ENCODE measurements at places on chromosomes 1 and 21.

DNA sequence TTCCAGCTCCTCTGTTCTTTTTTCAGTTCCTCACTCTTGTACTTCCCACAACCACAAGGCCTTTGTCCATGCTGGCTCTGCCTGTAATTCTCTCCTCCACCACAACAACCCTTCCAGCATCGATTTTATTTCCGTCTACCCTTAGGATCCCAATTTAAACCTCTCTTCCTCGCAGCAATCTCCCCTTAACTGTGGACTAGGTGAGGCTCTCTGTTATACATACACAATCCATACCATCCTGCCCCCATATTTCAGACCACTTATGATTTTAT is 90.4 kb upstream of the ZC3H11B start:
- no peak for DNase-seq

DNA sequence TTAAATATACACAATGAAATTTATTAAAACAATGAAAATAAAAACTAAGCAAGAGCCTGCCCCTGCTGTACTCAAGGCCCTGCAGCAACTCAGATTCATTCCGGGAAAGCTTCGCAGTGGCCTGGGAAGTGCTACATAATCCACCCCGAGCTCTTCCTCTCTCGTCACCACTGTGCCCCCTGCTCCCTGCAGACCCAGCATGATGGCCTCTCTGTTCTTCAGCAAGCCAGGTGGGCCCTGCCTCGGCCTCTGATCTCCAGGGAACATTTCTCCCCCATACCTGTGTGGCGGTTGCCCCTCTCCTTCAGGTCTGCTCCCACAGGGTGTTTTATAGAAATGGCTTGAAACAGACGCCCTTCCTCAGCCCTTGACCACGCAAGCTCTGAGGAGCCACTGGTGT is 10.6 kb downstream of the RNF187 start:
- no peak for DNase-seq

DNA sequence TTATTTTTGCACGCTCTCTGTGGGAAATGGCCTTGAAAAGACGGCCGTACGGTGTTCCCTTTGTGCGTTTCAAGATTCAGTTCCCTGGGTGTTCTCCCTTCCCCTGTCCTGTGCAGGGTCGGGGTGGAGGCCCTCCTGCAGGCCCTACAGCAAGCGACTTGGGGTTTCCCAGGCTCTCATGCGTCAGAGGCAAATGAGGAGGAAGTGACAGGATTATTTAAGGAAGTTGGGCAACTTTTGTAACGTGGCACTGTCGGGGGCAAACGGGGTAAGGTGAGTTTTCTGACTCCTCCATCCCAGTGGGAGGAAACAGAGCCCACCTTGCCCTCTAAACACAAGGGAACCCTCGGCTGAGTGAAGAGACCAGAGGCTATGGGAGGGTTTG is 16.1 kb upstream of the AJAP1 start:
- DNase-seq: no peak

GRCh38 chr1:7199077-7199779 is 414.0 kb downstream of the CAMTA1 start:
- peak; percentile 27 for DNase-seq
